ENCODE measurements at places on chromosomes 13 and 19. TPM values are rescaled to one million over a fixed set of nuclear protein-coding genes. Genes with fewer than 3 reads are reported as not detected.

DNA sequence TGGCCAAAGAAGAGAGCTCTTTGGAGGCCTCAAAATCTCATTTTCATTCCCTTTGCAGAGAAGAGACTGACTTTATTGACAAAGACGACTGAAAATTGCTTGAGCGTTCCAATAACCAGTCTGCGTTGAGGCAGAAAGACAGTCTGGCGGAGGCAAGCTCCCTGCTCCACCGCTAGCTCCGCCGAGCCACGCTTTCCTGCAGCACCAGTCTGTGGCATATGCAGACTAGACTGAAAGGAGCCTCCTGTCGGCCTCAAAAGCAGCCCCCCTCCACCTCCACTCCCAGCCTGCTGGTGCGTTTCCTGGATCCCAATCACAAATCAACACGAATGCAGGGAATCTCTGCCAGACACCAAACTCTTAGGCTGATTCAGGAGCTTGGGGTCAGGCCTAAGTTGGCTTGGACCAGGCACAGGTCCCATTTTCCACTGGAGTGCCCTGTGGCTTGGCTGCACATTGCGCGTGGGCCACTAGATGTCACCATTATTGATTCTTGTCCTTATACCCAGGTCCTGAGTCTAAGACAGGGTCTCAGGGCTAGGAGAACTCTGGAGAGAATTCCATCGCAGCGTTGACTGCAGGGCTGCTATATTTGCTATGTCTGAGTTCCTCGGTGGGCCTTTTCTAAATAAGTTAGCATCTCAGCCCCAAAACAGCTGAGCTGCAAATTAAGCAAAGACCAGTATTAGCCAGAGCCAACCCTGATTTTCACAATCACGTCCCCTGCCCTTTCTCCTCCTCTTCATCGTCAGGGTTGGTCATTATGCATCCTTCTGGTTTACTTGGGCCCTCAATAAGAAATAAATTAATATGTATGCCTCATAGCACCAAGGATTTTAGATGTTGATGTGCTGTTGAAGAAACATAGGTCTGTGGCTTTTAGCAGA is 5.2 kb upstream of the ZNF507 start:
- no peak overlapping the region for H3K4me3 ChIP-seq
- H3K36me3 ChIP-seq, result no peaks in the 10 kb centered on the region
- H3K27ac ChIP-seq, result no peak overlapping the region
- no peaks in the 10 kb centered on the region for H3K4me1 ChIP-seq

GRCh38 chr13:70310396-70311119 is 202.3 kb upstream of the KLHL1 start:
- no peaks in the 10 kb centered on the region for H3K36me3 ChIP-seq
- H3K4me1 ChIP-seq, result no peaks in the 10 kb centered on the region
- no peak overlapping the region for H3K27ac ChIP-seq
- no peak overlapping the region for H3K4me3 ChIP-seq
- H3K27me3 ChIP-seq, result no peaks in the 10 kb centered on the region
- peak; percentile 47 for DNase-seq

DNA sequence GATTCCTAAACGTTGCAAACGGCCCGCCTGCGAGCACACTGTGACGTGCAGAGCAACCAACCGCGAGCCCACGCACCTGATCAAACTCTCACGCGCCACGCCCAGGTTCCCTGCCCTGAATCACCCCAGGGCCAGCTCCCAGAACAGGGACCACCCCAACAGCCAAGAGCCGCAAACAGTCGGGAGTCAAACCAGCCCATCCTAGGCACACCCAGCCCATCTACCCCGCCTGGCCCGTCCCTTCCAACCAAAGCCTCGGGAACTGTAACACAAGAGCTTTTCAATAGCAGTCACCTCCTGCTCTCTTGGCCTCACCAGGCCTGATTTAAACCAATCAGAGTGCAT is 8.9 kb downstream of the PIP5K1C start:
- peaks cover 3% of the 10 kb centered on the region for H3K4me1 ChIP-seq
- no peak overlapping the region for H3K27ac ChIP-seq
- DNase-seq, result no peak

- H3K4me1 ChIP-seq, result peaks cover 9% of the 10 kb centered on the region
- H3K36me3 ChIP-seq, result no peaks in the 10 kb centered on the region
- H3K27me3 ChIP-seq, result no peaks in the 10 kb centered on the region
- H3K4me3 ChIP-seq, result no peak overlapping the region
- H3K27ac ChIP-seq, result no peak overlapping the region
Observed at GRCh38 chr13:50798923-50799322, 44.6 kb downstream of the DLEU7 start.

- peak; percentile 84 for DNase-seq
- peak overlapping the region; percentile 89 for H3K27ac ChIP-seq
- peak overlapping the region; percentile 50 for H3K4me3 ChIP-seq
- H3K27me3 ChIP-seq, result no peaks in the 10 kb centered on the region
- H3K4me1 ChIP-seq, result peaks cover 74% of the 10 kb centered on the region
Observed at GRCh38 chr19:1266129-1266915, 2.8 kb upstream of the CIRBP start.

GRCh38 chr13:30044932-30045331 is 194.5 kb upstream of the UBL3 start:
- no peaks in the 10 kb centered on the region for H3K36me3 ChIP-seq
- DNase-seq, result no peak
- no peaks in the 10 kb centered on the region for H3K4me1 ChIP-seq
- no peaks in the 10 kb centered on the region for H3K27me3 ChIP-seq

DNA sequence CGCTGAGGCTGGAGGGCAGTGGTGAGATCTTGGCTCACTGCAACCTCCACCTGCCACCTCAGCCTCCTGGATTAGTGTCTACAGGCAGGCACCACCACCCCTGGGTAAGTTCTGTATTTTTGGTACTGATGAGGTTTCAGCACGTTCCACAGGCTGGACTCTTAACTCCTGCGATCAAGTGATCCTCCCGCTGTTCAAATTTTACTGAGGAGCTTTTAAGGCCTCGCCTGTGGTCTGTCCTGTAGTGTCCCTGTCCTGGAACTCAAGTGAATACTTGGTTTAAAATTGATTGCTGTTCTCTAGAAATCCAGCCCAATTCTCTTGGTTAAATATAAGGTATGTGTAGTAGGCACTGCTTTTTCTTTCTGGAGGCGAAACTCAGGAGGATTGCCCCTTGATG is 65.2 kb downstream of the DPRX start:
- no peaks in the 10 kb centered on the region for H3K27me3 ChIP-seq
- no peak for DNase-seq
- no peak overlapping the region for H3K27ac ChIP-seq
- no peaks in the 10 kb centered on the region for H3K36me3 ChIP-seq

The ZNF382 gene
- total RNA-seq, result 26.8 TPM

The CYSLTR2 gene
- 0.31 TPM for total RNA-seq

The SULT2A1 gene
- total RNA-seq, result 1.2 TPM

The FAM124A gene
- 3.0 TPM for total RNA-seq

The CADM4 gene
- 4.3 TPM for total RNA-seq
